ENCODE measurements at places on chromosomes 3 and 15.
A peak's percentile ranks its signal among the peaks of the same experiment; 100 is the strongest.

GRCh38 chr3:127451321-127451720 lies 139.2 kb downstream of the TPRA1 start:
- no peak for DNase-seq

- DNase-seq: no peak
Observed at GRCh38 chr3:129934234-129935123, 40.0 kb upstream of the TRH start.

DNA sequence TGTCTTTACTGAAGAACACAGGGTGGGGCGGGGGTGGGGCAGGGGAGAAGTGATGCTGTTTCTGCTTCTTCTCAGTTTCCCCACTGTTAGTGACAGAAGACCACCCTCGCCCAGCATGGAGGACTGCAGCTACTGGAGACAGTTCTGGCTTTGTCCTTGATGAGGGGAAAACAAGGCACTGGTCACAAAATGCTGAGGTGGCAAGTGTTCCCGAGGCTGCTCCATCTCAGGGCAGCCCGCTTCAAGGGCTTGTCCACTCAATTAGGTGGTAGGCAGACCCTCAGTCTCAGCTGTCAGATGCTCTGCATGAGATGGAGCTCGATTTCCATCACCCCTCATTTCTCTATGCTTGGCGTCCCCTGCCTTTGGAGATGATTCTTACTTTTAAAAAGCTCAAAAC lies 33.8 kb upstream of the RYK start:
- DNase-seq: no peak

DNA sequence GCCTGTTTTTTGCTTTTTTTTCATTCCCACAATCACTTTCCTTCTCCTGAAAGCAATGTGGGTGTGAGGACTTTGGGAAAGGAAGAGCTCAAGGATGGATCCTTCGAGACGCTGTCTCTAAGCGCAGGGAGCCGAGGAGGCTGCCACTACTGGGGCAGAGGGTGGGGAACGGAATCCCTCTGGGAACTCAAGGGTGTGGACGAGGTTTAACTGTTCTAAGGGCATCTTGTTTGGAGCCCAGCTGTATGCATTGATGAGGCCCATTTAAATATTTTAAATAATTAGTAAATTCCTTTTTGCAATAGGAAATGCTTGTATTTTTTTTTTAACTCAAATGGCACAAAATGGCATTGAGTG lies 124.4 kb upstream of the MEF2A start:
- DNase-seq: no peak

DNA sequence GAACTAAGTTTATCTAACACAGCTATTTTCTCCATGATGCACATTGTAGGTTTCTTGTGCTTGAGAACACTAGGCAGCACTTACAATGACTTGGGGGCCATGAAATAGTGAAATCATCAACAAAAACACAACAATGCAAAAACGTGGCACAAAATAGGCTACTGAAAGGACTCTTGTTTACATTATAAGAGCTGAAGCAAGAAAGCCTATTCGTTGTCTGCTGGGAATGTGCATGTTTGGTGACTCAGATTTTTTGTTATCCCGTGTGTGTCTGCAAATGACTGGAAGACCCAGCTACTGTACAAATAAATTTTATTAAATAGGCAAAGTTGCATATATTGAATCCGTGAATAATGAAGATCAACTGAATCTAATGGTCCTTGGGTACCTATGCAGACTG lies 85.0 kb downstream of the TCF12 start:
- DNase-seq: no peak

GRCh38 chr3:38030126-38031021 lies 932 bp upstream of the PLCD1 start:
- no peak for DNase-seq

DNA sequence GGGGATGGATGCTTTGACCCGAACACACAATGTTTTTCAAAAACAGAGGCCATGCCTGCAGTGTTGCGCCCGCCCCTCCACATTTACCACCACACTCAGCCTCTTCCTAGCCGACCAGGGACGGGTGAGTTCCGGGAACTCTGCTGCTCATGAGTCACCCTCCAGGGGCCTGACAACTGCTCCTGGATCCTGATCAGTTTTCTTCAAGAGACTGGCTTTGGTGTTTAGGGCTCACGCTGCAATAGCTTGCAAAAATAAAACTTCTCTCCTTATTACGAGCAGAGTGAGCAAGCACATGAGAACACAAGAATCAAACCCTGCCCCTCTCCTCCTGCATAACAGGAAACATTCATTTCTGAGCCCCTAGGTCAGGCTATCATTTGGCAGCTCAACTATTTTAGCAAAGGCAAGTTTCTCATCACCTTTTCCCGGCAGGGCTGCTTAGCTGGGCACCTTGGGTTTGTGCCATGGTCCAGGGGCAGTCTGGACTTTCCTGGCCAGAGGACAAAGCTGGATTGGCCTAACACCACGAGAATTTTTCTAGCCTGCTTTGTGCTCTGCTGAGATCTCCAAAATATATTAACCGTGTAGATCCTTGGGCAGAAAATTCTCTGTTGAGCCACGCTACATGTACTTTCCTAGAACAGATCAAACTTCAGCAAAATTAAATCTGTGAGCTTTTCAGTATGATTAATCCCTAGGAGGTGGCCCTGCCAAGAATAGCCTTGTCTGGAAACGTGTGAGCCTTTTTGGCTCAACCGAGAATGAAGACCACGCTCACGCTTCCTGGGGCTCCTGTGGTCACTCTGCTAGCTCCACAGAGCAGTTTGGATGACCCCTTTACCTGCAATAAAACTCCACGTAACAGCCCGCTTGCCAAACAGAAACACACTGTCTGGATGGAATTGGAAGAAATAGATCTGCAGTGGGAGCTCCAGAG lies 52.7 kb upstream of the SPATA12 start:
- peak; percentile 5 for DNase-seq

- no peak for DNase-seq
Observed at GRCh38 chr3:64756398-64756986, 68.7 kb upstream of the ADAMTS9 start.
